Stomach (tissue), 19 donors: ENCODE measurements at places on chromosomes 2 and 18. TPM values are rescaled to one million over a fixed set of nuclear protein-coding genes. Genes with fewer than 3 reads are reported as not detected.

The SNORC gene
- 1.3 TPM for total RNA-seq

GRCh38 chr2:201984800-201985525, 48.7 kb upstream of the FZD7 start:
- no peaks in the 10 kb centered on the region for H3K27me3 ChIP-seq
- H3K4me3 ChIP-seq: no peak overlapping the region
- peak; percentile 82 for DNase-seq
- H3K27ac ChIP-seq: no peak overlapping the region
- peaks cover 14% of the 10 kb centered on the region for H3K4me1 ChIP-seq
- no peaks in the 10 kb centered on the region for H3K36me3 ChIP-seq

The CFAP210 gene
- total RNA-seq: 0.37 TPM

GRCh38 chr18:49226243-49227000, 234.0 kb downstream of the DYM start:
- peaks cover 4% of the 10 kb centered on the region for H3K36me3 ChIP-seq
- H3K27me3 ChIP-seq: no peaks in the 10 kb centered on the region
- H3K4me3 ChIP-seq: no peak overlapping the region
- peak; percentile 42 for DNase-seq
- H3K4me1 ChIP-seq: no peaks in the 10 kb centered on the region
- no peak overlapping the region for H3K27ac ChIP-seq

GRCh38 chr2:14428056-14428455, 204.5 kb upstream of the LRATD1 start:
- H3K27me3 ChIP-seq: no peaks in the 10 kb centered on the region
- H3K36me3 ChIP-seq: no peaks in the 10 kb centered on the region
- H3K27ac ChIP-seq: no peak overlapping the region
- DNase-seq: no peak
- no peak overlapping the region for H3K4me3 ChIP-seq

The MROH2A gene
- total RNA-seq: 4.0 TPM

The ERFE gene
- not detected for total RNA-seq

The NAPG gene
- total RNA-seq: 8.8 TPM

GRCh38 chr2:128369602-128370467, 51.2 kb upstream of the HS6ST1 start:
- no peak overlapping the region for H3K4me3 ChIP-seq
- no peak overlapping the region for H3K27ac ChIP-seq
- DNase-seq: peak; percentile 21
- peaks cover 14% of the 10 kb centered on the region for H3K4me1 ChIP-seq
- no peaks in the 10 kb centered on the region for H3K36me3 ChIP-seq

GRCh38 chr18:48263914-48264902, 145.0 kb downstream of the ZBTB7C start:
- H3K4me3 ChIP-seq: no peak overlapping the region
- H3K36me3 ChIP-seq: no peaks in the 10 kb centered on the region
- no peaks in the 10 kb centered on the region for H3K27me3 ChIP-seq
- no peaks in the 10 kb centered on the region for H3K4me1 ChIP-seq

DNA sequence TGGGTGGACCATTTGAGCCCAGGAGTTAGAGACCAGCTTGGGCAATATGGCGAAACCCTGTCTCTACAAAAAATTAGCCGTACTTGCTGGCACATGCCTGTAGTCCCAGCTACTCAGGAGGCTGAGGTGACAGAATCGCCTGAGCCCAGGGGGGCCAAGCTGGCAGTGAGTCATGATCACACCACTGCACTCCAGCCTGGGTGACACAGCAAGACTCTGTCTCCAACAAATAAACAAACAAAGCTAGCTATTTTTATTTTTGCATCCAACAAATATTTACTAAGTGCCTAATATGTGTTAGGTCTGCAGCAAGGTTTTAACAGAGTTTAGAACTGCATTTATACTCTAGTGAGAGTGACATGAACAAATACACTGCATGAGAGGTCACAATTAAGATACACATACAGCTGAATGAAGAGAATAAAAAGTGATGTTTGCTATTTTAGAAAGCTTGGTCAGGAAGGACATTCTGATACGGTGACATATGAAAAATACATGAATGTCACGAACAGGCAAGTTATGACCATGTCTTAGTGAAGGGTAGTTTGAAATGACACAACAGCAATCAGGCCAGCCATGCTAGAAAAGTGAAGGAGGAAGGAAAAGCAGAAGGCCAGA, 83.2 kb upstream of the FRZB start:
- no peaks in the 10 kb centered on the region for H3K27me3 ChIP-seq
- no peak overlapping the region for H3K4me3 ChIP-seq
- peaks cover 13% of the 10 kb centered on the region for H3K4me1 ChIP-seq
- peaks cover 64% of the 10 kb centered on the region for H3K36me3 ChIP-seq
